ENCODE measurements at places on chromosomes 6 and 20.

GRCh38 chr6:135047336-135047735, 7.3 kb downstream of the HBS1L start:
- DNase-seq = no peak

DNA sequence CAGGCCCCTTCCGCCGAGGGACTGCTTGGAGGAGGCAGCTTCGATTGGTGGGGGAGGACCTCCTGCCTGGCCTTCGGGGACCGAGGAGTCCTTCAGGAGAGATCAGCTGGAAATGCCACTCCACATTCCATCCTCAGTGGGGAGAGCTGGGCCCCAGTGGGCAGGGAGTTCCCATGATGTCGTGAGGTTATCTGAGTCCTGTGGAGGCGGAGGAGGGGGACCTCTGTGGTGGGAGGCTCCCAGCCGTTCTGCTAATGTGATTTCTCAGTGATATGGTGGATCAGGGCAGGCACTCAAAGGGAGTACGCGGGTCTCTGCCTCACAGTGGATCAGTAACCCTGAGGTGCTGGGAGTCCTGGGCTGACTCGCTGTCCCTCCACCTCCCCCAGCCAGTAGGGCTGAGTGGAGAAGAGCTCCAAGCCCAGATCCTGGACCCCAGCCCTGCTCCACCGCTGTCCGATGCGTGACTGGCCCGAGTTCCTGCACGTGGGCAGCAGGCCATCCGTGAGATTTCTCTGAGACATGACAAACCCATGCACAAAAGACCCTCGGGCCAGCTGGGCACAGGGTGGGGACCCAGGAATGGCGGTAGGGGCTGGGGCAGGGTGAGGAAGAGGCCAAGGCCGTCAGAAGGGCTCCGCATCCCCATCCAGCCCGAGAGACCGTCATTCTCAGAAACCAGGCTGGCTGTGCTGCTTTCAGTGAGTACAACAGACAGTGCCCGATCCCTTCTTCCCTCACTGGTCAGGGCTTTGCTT, 195.8 kb downstream of the TAF4 start:
- DNase-seq = no peak

DNA sequence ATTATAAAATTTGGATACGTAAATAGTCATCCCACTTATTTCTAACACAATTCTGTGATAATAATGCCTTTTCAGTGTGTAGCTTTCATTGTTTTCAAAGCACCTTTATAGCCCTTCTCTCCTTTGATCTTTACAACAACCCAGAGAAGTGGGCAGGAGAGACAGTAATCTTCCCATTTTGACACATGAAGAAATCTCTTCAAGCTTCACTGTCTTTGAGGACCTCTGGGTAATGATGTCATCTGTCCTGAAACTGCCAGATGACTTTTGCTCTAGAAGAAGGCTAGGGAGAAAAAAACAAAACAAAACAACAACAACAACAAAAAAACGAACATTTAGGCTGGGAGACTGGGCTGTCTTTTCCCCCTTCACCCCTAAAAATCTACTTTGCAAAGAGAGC, 203.0 kb downstream of the KCNQ5 start:
- DNase-seq = no peak

GRCh38 chr6:81552644-81553043, 199.8 kb downstream of the TENT5A start:
- DNase-seq = no peak

GRCh38 chr20:15047042-15047441, 709.6 kb upstream of the FLRT3 start:
- no peak for DNase-seq

Measured in H1 (cell line).